ENCODE measurements at places on chromosomes 12 and 14.

- DNase-seq: no peak
Measured at GRCh38 chr12:32964981-32965585, 68.5 kb upstream of the PKP2 start.

DNA sequence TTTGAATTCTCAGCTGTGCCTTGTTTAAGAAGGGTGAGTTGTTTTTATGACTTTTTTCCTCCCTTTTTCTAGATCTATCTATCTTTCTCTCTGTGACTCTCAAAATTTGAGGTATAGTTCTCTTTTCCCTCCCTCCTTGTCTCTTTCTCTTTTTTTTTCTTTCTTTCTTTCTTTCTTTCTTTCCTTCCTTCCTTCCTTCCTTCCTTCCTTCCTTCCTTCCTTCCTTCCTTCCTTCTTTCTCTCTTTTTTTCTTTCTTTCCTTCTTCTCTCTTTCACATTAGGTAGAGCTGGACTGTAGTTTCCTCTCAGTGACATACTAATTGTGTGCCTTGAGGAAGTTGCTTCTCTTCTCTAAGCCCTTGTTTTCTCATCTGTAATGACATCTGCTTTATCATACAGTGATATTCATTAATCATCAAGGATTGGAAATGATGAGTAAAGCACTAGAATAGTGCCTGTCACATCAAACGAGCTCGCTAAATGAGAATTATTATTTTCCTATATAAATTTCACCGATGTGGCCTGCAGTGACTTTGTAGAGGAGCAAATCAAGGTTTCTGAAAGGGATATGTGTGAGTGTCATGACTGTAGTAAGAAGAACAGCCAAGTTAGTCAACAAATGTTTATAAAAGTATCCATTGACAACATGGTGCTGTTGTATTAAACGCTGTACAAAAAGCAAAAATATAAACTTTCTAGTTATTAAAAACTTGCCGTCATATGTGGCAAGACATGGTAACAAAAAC, 78.9 kb upstream of the SLC38A2 start:
- DNase-seq: no peak

DNA sequence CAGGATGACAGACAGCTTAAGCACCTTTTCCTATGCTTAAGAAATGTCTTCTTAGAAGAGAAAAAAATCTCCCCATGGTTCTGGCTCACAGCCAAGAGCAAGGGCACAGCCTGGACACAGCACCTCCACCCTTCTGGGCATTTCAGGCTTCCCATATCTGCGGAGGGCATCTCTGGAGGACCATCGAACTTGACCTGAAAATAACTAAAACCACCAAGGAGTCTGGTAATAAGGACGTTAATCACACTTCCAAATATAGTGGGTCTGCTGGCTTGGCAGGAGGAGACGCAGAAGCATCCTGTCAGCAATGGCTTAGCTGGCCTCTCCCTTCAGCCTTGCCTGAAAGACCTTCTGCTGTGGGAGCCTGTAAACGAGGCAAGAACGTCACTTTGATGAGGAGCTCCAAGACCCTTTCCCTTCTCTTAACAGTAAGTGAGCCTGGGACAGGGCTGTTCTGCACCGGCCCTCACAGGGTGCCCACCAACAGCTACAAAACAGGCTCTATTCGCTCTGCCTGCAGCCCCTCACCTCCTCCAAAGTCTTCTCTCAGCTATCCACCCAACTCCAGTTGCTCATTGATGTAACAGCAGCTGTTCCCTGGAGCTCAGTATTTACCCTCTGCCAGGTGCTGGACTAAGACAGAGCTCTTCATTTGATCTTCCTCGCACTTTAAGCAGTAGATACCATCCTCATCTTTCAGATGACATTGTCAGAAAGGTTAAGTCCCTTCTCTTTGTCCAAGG, 13.2 kb downstream of the SETD3 start:
- no peak for DNase-seq

GRCh38 chr12:58529114-58529665, 391.1 kb downstream of the LRIG3 start:
- no peak for DNase-seq

DNA sequence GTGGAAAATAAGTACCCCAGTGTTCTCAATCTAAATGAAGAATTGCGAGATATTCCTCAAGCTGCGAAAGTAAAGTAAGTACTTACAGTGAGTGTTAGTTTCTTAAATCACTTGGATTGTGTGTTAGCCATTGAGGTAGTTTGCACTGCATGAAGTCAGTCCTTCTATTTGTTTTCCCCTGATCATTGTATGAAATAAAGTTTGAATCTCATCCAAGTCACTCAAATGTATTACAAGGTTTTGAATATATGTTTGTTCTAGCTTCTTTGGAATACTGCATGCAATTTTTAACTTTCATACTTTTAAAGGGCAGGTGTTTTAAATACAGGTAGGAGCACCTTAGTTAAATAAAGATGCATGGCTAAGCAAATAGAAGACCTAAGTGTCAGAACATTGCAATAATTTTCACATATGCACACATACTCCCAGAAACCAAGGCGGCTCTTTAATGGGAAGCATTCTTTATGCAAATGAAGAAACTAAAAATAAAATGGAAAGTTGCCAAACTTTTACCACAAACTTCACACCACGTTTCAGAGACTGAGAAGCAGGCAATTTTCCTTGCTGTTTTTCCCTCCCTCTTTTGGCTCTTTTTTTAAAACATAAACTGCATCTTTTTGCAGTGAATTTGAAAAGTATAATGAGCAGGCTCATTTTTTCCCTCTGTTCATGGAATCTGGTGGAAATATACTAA, 105.6 kb downstream of the GPR135 start:
- no peak for DNase-seq

- no peak for DNase-seq
Measured at GRCh38 chr14:93784878-93785277, 3.4 kb downstream of the PRIMA1 start.

DNA sequence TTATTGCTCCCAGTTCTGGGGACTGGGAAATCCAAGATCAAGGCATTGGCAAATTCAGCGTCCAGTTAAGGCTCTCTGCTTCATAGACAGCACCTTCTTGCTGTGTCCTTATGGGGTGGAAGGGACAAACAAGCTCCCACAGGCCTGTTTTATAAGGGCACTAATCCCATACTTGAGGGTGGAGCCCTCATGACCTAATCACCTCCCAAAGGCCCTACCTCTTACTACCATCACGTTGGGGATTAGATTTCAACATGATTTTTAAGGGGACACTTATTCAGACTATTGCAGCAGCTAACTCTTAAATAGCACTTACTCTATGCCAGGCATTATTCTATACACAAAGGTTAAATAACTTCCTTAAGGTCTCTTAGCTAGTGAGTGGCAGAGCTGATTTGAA, 17.3 kb downstream of the TOGARAM1 start:
- no peak for DNase-seq

DNA sequence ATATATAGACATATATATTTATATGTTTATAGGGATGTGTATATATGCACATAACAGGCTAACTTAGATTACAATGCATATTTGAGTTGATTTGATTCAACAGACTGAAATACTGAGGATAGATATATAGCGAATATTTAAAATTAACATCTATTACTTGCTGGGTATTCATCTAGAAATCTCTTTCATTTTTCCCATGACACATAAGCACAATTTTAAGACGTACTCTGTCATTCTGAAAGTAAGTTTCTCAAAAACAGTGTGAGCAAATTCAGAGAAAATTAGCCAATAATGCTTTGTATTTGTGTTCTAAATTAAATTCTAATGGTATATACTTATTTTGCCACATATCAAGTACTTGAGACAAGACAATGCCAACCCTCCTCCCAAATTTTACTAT, 907.5 kb upstream of the MDGA2 start:
- DNase-seq: no peak

- no peak for DNase-seq
Measured at GRCh38 chr12:795305-795704, 42.9 kb downstream of the WNK1 start.

DNA sequence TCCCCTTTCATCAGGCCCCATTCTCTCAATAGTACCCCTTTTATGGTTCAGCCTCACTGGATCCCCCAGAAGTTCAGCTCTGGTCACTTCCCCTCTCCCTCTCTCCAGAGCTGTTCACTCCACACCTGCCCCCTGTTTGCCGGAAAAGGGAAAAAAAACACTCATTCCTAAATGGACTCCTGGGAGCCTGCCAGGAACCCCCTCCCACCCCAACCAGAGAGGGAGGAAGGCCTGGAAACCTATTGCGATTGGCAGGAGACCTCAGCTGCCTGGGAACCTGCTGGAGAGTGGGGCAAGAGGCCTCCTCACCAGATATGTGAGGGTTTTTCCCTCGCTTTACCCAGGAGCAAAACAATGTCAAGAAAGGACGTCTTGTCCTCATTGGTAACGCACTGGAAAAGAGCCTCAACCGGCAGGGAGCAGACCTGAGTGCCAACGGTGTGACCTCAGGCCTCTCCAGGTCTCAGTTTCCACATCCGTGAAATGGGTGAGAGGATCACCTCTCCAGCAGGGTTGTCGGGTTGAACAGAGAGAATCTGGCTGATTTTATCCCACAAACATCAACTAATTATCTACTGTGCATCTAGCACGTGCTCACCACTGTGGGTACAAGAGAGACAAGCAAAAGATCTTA, 4.6 kb downstream of the DTX1 start:
- DNase-seq: no peak

- DNase-seq: no peak
Measured at GRCh38 chr12:47973870-47974269, 10.5 kb downstream of the TMEM106C start.

DNA sequence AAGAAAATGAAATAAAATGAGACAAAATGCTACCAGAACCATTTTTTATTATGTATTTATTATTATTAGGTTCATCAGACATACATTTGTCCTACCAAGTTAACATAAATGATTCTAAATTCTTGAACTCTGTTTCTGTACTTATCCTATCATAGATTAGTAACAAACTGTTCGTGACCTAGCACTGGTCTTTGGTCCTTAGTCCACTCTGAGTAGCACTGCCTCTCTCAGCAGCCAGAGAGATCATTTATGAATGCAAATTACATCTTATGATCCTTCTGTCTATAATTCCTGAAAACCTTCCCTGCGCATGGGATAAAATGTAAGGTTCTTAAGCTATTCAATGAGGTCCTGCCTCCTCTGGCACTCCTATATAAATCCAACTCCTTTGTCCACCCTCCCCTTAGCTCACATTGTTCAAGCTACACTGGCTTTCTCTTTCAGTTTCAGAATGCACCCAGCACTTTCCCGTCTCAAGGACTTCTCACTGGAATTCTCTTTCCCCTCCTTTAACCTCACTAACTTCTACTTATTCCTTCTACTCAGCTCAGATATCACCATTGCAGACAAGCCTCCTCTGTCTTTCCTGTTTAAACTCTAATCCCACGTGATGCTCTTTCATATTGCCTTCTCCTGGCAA, 17.1 kb downstream of the PDZRN4 start:
- DNase-seq: no peak

GRCh38 chr14:46432516-46432915, 219.1 kb downstream of the RPL10L start:
- DNase-seq: no peak

DNA sequence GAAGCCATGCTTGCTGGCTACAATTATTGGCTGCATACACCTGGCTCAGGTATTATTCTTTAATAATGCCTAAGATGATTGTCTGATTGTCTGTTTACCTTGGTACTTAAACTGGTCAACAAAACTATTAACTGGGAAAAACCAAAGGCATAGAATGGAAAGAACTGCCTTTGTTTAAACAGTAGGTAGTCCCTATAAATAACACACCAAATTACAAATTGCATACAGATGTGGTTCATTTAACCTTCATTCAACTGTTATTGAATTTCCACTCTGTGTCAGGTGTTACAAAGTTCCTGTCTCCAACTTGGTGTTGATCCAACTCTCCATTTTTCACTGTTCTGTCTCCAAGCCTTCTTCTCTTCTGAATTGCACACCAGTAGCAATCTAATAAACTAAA, 79.8 kb upstream of the FSCB start:
- no peak for DNase-seq

DNA sequence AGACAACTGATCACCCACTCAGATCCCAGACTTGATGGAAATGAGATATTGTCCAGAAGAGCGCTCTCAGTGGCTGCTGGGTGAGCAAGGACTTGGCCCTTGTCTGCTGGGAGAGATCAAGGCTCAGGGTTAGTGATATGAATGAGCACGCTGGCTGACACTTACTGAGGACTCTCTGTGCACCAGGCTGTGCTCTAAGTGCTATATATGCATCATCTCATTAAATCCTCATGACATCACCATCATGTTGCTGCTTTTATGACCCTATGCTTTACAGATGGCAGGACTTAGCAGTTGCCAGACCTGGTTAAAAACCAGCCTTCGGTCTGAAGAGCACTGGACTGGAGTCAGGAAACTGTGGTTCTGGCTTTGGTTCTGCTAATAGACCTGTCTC, 260.9 kb downstream of the VRK1 start:
- DNase-seq: no peak

- DNase-seq: no peak
Measured at GRCh38 chr12:22283508-22283907, 51.0 kb downstream of the ST8SIA1 start.

GRCh38 chr14:100146531-100147091, 12.8 kb downstream of the DEGS2 start:
- DNase-seq: no peak

GRCh38 chr12:91944637-91945036, 201.0 kb downstream of the BTG1 start:
- DNase-seq: no peak

- DNase-seq: no peak
Measured at GRCh38 chr12:16622338-16622737, 16.4 kb upstream of the LMO3 start.

- DNase-seq: no peak
Measured at GRCh38 chr12:26017484-26018211, 59.2 kb downstream of the RASSF8 start.

DNA sequence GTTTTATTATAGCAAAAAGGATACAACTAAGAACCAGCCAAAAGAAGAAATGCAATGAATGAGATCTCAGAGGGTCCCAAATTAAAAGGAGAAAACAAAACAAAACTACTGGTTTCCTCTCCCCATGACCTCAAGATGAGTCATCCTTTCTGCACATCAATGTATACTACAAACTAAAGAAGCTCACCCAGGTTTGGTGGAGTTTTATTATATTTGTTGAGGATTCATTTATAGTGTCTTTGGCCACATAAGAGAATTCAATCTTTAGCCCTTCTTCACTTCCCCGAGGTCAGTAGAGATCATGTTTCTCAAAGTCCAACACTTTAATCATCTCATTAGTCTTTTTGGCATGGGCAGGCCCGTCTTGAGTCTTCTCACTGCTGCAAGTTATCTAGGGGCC, 210.6 kb downstream of the SLC6A15 start:
- DNase-seq: no peak

GRCh38 chr12:6423267-6424007, 21.3 kb upstream of the CD27 start:
- peak; percentile 9 for DNase-seq
